ENCODE measurements at places on chromosomes 5 and 9.

DNA sequence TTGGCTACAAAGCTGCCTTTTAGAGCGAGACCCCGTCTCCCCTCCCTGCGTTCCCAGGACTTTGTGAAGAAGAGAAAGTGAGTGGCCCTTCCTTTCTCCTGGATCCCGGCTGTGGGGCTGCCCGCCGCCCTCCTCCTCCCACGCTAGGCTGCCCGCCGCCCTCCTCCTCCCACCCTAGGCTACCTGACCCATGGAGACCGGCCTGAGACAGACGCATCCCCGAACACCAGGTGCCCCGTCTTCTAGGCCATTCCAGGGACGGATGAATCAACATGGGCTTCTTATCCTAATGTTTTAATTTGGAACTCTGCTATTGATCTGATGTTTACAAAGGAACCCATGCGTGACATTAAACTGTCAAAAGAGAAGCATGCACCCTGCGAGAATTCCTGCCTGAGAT is 117.3 kb upstream of the LPCAT1 start:
- no peak for DNase-seq

GRCh38 chr5:33817301-33817700 is 74.5 kb downstream of the ADAMTS12 start:
- DNase-seq: no peak

DNA sequence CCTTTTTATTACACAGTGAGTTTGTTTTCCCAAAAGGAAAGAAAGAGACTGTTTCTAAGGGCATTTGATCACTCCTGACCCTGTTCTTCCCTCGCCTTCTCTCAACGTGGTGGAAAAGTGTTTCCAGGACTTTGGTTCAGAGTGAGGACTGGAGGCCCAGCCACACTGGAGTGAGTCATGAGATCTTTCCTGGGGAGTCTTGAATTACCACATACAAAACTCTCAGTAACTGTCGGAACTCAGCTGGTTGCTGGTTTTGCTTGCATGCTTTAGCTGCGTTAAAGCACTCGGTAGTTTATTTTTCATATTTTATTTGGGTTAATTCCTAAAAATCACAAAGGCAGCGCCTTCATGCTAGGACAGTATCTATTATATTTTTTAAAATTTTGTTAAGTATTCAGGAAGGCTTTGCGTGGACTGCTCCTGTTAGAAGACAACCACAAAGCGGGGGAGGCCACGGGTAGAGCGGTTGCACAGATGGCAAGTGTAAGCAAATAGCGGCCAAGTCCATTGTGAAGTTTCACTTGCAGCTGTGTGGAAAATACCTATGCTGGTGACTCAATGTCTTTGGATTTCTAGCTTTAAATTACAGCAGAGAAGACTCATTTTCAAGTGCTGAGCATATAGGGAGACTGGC is 77.7 kb downstream of the ARSB start:
- peak; percentile 4 for DNase-seq

GRCh38 chr5:76805821-76806505 is 12.9 kb upstream of the F2RL1 start:
- DNase-seq: peak; percentile 98

- no peak for DNase-seq
These were observed 828.4 kb downstream of the TLR4 start for GRCh38 chr9:118532592-118532991.

- no peak for DNase-seq
These were observed 135.1 kb upstream of the TNFAIP8 start for GRCh38 chr5:119220576-119221197.

DNA sequence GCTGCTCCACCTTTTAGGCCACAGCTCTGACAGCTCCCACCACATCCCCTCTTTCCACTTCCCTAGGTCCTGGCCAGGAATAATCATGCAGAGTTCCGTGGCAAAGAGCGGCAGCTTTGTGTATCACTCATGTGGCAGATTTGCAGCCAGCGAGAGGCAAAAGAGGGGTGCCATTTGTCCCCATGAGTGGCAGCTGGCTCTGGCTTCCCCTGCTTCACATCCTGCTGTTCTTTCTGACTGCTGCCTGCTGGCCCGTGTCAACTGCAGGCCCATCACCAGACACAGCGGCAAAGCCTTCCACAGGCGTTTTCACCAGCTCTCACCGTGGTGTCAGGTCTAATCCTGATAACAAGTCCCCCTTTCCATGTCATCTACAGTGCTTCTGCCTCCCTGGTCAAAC is 430.6 kb upstream of the DAP start:
- no peak for DNase-seq

- DNase-seq: peak; percentile 59
These were observed 33.3 kb downstream of the NKX2-5 start for GRCh38 chr5:173201636-173202265.
